ENCODE measurements at places on chromosomes 3 and 15.

DNA sequence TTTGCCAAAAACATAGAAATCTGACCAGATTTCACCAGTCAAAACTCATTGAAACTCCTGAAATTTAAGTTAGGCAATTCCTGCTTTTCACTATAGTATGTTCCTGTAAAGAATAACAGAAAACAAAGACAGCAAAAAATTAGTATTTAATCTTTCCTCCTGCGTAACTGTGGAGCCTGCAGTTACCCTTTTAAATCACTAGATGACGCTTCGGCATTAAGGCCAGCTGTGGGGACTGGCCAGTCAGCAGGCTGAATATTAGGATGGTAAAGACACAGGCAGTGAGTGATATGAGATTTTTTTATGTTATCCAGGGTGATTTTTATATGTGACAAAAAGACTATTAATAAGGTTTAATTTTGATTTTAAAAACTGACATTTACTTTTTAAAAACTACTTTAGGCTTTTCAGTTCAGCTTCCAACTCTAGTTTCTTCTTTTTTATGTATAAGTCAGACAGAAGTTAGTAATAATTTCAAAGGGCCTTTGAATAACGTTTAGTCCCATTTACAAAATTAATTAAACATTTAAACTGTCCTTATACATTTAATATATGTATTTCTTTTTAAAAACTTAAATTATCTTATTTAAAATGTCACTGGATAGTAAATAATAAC, 165.1 kb downstream of the PPM1L start:
- peak; percentile 28 for DNase-seq

GRCh38 chr3:155876037-155876436, 5.6 kb downstream of the GMPS start:
- DNase-seq, result no peak

GRCh38 chr15:97902140-97902780, 58.2 kb upstream of the ARRDC4 start:
- DNase-seq, result no peak

GRCh38 chr3:126983276-126983652, 349 bp downstream of the PLXNA1 start:
- DNase-seq, result no peak

DNA sequence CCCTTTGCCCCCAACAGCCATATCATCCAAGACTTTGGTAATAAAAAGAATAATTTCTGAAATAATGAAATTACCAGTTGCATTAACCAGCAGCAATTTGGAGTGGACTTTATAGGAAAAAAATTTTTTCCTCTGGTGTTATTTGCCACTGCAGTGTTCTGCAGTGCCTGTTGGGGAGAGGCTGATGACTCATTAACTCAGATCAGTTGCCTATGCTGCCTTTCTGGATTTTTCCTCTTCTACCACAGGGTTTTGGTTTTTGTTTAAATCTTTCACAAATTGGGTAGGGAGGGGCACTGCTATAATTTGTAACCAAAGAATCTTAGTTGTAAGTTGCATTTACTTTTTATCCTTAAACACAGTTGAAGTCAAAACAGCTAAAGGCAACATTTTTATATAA, 22.7 kb downstream of the ATP6V1A start:
- DNase-seq, result no peak

GRCh38 chr3:156307704-156308103, 187.3 kb downstream of the KCNAB1 start:
- DNase-seq, result no peak
